ENCODE measurements at places on chromosomes 7 and 10. TPM values are rescaled to one million over a fixed set of nuclear protein-coding genes. Genes with fewer than 3 reads are reported as not detected.

GRCh38 chr7:22140578-22140977, 194.9 kb upstream of the CDCA7L start:
- DNase-seq: no peak

The NUDT13 gene
- 0.81 TPM for total RNA-seq

The ITPRID1 gene
- total RNA-seq: not detected

DNA sequence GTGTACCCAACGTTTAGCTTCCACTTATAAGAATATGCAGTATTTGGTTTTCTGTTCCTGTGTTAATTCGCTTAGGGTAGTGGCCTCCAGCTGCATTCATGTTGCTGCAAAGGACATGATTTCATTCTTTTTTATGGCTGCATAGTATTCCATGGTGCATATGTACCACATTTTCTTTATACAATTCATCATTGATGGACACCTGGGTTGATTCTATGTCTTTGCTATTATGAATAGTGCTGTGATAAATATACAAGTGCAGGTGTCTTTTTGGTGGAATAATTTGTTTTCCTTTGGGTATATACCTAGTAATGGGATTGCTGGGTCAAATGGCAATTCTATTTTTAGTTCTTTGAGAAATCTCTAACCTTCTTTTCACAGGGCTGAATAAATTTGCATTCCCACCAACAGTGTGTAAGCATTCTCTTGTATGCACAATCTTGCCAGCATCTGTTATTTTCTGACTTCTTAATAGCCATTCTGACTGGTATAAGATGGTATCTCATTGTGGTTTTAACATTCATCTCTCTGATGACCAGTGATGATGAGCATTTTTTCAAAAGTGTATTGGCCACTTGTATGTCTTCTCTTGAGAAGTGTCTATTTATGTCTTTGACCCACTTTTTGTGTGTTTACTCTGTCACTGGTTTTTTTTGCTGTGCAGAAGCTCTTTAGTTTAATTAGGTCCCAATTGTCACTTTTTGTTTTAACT, 72.5 kb upstream of the CC2D2B start:
- DNase-seq: no peak

DNA sequence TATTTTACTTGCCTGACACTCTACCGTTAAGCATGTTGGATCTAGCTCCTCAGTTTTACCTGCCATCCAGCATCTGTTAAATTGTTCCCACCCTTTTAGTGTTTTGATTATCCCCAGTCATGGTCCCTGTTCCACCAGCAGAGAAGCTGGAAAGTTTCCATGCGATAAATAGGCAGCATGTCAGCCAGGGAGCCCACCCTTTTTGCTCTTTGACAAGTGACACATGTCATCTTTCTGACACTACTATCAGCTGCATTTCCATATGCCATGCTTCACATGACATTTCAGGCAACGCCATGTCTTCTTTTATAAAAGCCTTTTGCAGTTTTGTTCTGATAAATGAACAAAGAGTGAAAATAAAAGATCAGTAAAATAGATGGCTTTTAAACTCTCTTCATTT, 310.8 kb downstream of the MAGI2 start:
- DNase-seq: no peak
